ENCODE measurements at places on chromosomes 4 and X.

DNA sequence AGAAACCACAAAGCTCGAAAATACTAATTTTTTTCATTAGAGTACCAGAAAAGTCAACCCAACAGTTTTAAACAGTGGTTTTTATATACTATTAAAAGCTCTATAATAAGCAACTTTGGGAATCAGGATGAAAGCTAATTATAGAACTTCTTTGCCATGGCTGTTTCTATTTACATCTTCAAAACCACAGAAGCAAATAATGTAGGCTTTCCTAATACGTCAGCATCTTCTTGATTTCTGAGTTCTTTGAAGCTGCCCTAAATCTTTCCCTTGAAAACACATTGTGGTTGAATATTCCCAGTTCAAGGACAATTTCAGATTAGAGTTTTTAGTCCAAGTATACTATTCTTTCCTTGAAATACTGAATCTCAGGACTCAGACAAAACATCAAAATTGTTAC lies 460.2 kb upstream of the FAT1 start:
- DNase-seq, result no peak

- no peak for DNase-seq
Measured at GRCh38 chr4:39124885-39125599, 57.3 kb upstream of the WDR19 start.

DNA sequence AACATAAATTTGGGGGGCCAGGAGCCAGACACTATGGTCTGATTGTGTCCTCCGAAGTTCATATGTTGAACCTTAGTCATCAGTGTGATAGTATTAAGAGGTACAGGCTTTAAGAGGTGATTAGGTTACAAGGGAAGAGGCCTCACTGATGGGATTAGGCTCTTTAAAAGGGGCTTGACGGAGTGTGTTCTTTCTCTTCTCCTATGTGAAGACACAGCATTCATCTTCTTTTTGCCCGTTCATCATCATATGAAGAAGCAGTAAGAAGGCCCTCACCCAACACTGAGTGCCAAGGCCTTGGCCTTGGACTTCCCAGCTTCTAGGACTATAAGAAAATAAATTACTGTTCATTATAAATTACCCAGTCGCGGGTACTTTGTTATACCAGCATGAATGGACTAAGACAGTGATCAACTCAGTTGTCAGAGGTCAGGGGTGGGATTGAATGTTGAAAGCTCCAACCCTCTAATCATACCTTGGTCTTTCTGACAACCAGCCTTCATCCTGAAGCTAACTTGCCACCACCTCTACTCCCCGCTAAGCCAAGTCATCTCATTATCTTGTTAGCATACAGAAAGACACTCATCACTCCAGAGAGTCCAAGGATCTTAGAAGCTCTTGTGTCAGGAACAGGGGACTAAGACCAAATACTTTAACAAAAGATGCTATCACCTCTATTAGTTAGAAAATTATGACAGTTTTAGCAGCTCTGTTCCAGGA lies 543.4 kb upstream of the DIPK2B start:
- no peak for DNase-seq

DNA sequence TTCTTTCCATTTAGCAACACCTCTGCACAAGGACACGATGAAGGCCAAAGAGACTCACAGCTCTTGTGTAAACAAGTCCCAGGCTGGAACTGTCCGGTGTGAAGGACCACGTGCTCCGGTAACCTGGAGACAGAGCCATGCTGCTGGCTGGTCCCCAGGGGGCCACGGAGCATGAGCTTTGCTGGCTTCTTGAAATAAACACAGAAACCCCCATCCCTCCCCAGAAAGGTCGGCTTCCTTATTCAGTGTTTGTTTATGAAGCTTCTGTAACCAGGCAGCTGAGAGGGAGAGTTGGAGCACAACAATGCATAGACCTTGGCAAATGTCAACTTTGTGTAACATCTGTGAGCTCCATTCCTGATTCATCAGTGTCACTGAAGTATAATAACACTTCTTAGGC lies 109.4 kb downstream of the GPR143 start:
- no peak for DNase-seq

DNA sequence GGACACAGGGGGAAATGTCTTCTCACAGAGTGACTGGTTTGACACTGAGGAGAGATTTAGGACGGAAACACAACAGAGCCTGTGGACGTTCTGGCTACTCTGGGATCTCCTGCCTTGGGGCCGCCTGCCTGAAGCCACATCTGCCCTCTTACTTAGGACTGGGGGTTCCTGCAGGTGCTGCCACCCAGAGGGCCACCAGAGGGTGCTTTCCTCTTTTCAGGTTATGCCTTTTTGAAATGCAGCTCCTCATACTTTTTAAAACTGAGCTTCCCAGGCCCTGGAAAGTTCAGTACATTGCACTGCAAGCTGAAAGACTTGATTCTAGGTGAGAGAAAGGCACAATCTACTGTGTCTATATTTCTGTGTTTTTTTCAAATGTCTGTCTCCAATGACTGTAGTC lies 92.2 kb upstream of the PGRMC2 start:
- no peak for DNase-seq

GRCh38 chr4:36758312-36759178 lies 477.1 kb downstream of the DTHD1 start:
- no peak for DNase-seq

DNA sequence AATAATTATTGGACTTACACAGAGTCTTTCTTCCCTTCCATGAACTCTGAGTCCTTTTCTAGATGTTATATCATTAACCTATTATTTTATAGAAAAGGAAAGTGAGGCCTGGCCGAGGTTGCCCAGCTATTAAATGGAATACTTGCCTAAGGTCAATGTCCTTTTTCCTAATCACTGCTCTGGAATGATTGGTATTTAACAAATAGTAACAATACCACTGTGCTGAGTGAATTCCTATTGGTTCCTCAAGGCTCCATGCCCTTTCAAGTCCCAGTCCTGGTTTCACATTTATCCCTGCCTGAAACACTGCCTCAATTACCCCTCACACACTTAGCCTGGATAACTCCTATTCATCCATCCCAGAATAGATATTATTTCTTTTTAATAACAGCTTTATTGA lies 6.2 kb downstream of the TCEAL9 start:
- no peak for DNase-seq

- no peak for DNase-seq
Measured at GRCh38 chrX:29143356-29143755, 556.1 kb downstream of the IL1RAPL1 start.

GRCh38 chr4:114332119-114332518 lies 266.5 kb upstream of the UGT8 start:
- no peak for DNase-seq

- DNase-seq, result no peak
Measured at GRCh38 chr4:156889616-156890594, 81.7 kb downstream of the PDGFC start.

DNA sequence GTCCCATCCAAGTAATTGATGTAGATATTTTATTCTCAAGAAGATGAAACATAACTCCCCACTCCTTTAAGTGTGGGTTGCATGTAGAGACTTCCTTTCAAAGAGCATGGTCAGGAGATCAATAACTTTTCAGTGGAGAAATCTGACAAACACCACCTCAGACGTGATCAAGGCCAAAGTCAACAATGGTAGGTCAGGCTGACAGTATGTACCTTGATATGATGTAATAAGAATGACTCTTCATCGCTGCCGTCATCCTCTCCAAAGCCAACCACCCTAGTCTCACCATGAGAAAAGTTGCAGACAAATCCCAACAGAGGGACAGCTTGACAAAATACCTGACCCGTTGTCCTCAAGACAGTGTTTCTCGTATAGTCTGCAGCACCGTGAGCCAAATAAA lies 67.3 kb upstream of the DHRSX start:
- no peak for DNase-seq

- DNase-seq, result no peak
Measured at GRCh38 chr4:55637272-55637820, 1.2 kb upstream of the NMU start.

DNA sequence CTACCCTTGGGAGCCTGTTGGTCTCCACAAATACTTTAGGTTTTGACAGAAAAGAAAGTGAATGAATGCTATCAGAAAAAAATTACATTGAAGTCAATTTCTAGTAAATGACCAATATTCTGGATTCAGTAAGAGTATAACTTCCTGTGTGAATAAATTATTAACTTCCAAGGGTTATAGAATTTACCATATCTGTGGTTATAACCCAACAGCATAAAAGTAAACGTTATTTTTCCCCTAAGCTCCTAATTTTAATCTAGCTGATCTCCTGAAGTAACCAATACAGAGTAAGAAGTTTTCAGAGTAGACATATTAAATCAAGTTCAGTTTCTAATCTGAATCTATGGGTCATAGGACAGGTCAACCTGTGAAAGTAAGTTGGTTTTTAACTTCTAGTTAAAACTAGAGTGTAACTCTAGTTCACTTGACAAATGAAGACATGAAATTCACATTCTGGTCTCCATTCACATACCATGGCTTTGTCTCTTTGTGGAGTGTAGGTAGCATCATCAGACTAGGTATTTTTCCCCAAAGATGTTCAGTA lies 22.8 kb downstream of the DTHD1 start:
- DNase-seq, result no peak

GRCh38 chrX:142149919-142150318 lies 55.2 kb downstream of the MAGEC2 start:
- DNase-seq, result no peak

All from central memory CD4-positive, alpha-beta T cell (primary cell).